ENCODE measurements at places on chromosomes 16 and 17. TPM values are rescaled to one million over a fixed set of nuclear protein-coding genes. Genes with fewer than 3 reads are reported as not detected.

DNA sequence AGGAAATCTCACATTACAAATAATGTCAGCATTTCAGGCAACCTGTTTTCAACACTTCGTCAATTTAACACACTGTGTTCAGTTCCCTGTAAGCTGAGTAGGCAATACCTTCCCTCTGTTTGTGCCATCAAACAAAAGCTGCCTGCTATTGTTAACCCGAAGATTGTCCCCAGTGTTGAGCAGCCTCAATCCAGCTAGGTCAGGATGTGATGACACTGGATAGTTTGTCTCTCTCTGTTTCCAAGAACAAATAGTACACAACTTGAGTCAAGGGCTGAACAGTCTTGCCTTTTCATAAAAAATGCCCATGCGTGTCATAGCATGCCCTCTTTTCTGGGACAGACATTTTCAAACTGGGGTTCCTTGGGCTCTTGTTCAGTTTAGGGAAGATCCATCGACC, 36.4 kb downstream of the HSD17B2 start:
- peak; percentile 8 for DNase-seq

DNA sequence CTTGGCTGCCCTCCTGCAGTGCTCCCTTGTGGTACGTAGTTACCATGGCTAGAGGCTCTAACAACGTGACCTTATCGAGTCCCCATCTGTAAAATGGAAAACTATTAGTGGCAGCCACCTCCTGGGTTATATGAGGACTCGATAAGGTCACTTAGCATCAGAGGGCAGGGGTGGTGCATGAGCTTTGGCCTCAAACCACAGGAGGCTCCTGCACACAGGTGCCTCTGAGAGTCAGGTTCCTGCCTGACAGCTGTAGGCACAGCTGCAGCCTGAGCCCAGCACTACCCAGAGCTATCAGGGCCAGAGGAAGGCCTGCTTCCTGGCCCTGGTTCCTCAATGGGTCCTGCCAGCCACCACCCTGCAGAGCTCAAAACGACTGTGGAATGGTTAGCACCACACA, 57.2 kb upstream of the SEC14L1 start:
- DNase-seq = no peak

- DNase-seq = no peak
Measured at GRCh38 chr16:85573696-85574641, 39.2 kb upstream of the GSE1 start.

- no peak for DNase-seq
Measured at GRCh38 chr17:64083563-64084085, 46.3 kb downstream of the ERN1 start.

The PTX4 gene
- not detected for total RNA-seq

The MPV17L gene
- not detected for total RNA-seq

The KRT33B gene
- total RNA-seq = not detected

The GRB7 gene
- 0.41 TPM for total RNA-seq
